OCI-LY7 (cell line): ENCODE measurements at places on chromosomes 2 and 18.

DNA sequence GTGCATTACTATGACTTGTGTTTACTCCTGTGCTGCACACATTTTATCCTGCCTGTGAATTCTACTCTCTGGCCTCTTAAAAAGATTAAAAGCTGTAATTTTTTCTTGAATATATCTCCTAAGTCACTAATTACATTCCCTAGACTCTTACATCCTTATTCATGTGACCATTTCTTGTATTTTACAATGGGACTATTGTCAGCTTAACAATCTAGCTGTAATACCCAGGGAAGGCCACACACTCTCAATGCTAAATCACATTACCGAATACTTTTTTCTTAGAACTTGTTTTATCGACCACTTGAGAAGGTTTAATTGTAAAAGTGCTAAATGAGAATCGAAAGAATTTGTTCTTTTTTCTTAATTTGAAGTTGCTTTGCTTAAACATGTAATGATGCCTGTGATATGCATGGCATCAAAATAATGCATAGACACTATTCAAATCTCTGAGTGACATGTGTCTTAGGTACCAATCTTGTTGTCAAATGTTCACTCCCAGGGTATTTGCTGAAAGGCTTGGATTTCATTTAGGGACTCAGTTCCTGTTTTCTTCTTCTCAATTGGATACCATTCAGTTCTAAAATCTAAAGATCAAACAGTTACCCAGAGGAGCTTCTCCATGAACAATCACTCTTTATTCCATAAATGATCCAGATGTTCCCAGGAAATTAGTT lies 498.5 kb downstream of the DPP10 start:
- DNase-seq = no peak

- DNase-seq = no peak
Observed at GRCh38 chr2:119082821-119083400, 75.6 kb downstream of the C1QL2 start.

GRCh38 chr2:162646794-162647193 lies 191.8 kb downstream of the KCNH7 start:
- DNase-seq = no peak

DNA sequence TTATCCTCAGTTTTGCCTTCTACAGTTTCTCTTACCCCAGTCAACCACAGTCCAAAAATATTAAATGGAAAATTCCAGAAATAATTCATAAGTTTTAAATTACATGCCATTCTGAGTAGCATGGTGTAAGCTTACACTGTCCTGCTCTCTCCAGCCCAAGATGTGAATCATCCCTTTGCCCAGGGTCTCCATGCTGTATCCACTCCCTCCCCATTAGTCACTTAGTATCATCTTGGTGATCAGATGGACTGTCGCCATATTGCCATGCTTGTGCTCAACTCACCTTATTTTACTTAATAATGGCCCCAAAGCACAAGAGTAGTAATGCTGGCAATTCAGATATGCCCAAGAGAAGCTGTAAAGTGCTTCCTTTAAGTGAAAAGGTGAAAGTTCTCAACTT lies 18.5 kb upstream of the CCNT2 start:
- DNase-seq = no peak

DNA sequence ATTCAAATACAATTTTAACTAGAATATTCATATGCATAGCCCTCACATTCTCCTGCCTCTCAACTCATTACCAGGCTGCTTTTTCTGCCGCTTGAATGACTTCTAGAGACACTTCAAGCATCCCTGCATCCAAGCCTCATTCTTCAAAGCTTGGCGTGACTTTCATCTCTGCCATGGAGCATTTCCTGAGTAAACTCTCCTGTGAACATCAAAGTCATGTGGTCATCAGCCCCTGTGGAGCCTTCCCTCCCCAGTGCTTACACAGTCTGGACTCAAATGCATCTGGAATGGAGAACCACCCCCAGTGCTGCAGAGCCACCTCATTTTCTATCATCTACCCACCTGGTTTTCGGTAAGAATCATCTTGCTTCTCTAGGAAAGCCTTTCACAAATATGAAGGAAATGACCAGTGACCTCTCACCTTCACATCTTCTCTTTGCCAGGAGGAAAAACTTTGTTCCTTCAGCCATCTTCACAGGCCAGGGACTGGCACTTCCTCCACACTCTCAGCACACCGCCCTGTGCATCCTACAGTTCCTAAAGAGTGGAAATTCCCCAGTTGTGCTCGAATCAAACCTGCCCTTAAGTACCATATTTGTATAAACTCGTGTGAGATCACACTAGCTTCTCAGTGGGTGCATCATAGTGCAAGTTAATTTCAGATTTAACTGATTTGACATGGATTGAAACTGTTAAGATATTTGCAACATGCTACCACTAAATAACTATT lies 116.4 kb downstream of the COL6A3 start:
- DNase-seq = no peak

DNA sequence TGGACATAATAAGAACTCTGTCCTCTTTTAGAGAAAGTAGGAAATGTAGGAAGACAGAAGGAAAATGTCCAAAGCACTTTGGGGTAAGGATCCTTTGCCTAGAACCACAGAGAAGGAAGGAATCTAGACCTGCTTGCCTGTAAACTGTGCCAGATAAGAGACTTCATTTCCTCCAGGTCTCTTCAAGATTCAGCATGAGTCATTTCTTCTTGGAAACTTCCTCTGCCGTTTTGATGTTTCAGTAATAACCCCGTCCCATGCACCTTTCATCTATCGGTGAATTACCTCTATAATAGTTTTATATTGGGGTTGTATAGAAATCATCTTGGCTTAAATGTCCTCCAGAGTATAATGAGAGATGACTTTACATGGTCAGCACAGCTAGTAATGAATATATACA lies 63.2 kb upstream of the LRATD1 start:
- no peak for DNase-seq

DNA sequence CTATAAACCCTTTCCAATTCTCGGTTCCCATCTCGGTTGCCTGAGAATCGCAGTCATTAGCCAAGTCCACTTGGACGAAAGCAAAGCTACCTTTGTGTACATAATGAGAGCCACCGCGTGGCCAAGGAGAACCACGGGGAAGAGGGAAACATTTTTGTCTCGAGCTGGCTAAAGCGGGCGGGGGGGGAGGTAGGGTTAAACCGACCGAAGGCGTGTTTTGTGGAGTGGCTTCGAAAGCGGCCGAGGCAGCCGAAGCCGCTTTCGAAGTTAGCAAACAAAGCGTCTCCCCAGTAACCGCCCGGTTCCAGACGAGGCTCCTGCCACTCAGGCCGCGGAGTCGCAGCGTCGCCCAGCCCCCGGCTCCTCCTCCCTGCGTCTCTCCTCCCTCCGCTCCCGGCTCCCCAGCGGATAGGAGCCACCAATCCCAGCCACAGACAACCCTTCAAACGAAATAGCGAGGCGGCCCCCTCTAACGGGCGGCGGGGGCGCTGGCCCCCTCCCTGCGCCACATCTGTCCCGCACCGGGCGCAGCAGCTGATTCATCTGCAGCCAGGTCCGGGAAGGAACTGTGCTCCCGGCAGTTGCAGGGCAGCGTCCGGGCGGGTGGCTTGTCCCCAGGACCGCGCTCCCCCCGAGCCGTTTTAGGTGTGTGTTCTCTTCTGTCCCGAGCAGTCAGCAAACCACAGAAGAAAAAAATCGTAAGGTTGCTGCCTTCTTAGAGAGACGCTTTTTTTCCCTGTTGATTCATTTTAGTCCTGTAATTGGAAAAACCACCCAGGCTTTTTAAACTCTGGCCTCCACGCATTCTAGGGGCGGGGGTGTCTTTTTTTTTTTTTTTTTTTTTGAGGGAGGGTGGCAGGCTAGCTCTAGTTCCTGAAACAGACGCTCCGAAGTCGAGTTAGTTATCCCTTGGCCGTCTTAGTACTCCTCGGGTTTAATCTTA lies 1.8 kb upstream of the TGIF1 start:
- peak; percentile 88 for DNase-seq

DNA sequence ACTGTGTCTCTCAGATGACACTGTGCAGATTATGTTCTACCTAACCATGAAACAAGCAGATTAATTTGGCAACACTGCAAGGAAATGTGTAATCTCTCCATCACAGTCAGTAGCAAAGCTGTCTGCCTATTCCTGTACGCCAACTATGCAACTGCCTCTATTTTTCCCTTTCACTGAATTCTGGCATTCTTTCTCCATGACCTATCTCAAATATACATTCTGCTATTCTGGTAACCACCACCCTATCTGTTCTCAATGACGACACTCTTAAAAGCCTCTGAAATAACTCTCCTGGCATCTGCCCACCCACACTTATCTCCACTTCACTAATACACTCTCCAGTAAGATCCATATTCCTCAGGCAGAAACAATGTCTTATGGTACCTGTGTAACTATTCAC lies 78.7 kb downstream of the ABCA12 start:
- DNase-seq = no peak

DNA sequence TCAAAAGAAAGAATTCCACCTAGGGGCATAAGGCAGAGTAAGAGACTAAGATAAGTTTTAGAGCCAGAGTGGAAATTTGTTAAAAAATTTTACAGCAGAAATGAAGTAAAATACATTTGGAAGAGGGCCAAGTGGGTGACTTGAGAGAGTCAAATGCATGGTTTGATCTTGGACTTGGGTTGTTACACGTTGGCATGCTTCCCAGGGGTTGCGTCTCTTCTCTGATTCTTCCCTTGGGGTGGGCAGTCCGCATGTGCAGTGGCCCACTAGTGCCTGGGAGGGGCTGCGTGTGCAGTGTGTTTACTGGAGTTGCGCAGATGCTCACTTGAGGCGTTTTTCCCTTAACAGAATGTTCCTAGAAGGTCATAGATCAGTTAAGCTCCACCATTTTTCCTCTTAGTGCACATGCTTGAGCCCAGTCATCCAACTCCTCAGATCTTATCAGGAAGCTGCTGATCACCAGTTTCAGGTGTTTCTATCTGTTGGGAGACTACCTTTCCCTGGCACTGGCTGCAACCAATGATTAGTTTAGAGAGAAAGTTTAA lies 13.1 kb downstream of the SEH1L start:
- no peak for DNase-seq

- no peak for DNase-seq
Observed at GRCh38 chr2:181258720-181259119, 198.5 kb upstream of the ITGA4 start.

GRCh38 chr2:118127250-118127649 lies 39.0 kb downstream of the INSIG2 start:
- DNase-seq = no peak

DNA sequence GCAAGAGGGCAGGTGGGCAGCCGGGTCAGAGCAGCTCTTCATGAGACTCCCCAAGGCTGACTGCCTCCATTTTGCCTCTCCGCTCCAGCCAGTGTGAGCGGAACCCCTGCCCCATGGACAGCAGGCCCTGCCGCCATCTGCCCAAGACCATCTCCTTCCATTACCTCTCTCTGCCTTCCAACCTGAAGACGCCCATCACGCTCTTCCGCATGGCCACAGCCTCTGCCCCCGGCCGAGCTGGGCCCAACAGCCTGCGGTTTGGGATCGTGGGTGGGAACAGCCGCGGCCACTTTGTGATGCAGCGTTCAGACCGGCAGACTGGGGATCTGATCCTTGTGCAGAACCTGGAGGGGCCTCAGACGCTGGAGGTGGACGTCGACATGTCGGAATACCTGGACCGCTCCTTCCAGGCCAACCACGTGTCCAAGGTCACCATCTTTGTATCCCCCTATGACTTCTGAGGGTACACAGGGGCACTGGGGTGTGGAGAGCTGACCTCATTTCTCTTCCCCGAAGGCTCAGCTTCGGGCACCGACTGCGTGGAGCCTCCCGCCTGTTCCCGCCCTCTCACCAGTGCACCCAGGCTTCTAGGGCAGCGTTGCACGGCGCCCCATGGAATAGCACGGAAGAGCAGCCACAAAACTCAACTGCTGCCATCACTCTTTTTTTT lies 49.0 kb downstream of the FBLN7 start:
- no peak for DNase-seq

- DNase-seq = no peak
Observed at GRCh38 chr2:207149249-207150213, 16.2 kb downstream of the KLF7 start.

GRCh38 chr2:219441451-219442255 lies 7.0 kb downstream of the SPEG start:
- peak; percentile 32 for DNase-seq
